BJ (cell line): ENCODE measurements at places on chromosomes 3 and 15.

DNA sequence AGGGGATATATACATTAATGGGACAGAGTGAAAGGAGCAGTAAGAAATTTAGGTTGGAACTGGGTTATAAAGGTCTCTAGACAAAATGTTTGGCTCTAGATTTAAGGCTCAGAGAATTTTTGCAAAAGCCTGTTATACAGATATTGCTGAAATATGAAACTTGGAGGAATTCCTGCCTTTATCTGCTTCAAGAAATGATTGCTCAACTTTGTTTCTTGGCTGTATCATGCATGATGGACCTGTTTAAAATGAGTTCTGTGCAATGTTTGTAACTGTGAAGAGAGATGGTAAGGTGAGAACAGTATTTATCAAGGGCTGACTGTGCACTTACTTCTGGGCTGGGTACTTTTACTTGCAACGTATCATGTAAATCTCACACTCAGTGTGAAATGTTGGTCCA, 3.3 kb downstream of the CRYBG3 start:
- no peak for DNase-seq

GRCh38 chr3:66904831-66905493, 93.1 kb upstream of the KBTBD8 start:
- no peak for DNase-seq

DNA sequence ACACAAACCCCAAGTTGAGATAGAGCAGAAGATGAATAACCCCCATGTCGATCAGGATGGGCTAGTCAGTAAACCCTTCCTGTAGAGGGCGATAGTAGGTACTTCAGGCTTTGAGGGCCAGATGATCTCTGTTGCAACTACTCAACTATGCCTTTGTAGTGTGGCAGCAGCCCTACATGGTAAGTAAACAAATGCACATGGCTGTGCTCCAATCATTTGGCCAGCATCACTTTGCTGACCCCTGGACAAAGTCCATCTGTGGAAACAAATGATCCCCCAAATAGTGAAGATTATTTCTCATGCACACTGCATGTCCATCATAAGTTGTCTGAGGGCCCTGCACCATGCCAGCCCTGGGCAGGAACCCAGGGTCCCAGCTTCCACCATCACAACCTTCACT, 402.2 kb upstream of the PROK2 start:
- no peak for DNase-seq

DNA sequence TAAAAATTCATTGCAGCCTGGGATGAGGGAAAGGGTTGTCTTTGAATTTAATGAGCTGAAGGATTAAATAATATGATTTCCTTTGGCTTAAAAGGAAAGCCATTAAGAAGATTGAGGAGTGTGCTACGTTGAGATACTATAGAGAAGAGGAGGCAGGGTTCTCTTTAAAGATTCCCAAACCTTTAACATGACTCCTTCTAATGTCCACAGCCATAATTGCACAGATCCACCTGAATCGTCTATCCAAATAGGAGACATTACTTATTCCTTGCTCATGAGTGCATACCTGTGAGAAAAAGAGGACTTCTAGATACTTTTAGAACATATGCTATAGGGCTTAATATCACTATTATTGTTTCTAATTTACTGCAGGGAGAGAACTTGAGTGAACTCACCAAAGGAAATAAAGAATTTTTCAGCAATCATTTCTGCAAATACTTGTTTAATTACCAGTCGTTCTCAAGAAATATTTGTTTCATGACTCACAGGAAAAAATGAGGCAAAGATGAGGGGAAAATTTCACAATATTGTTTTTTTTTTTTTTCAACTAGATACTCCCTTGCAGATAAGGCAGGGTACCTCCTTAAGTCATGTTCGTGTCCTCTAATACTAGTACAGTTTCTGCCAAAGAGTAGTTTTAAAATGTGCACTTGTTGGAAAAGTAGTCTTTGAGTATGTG, 8.9 kb upstream of the SUCNR1 start:
- peak; percentile 87 for DNase-seq

DNA sequence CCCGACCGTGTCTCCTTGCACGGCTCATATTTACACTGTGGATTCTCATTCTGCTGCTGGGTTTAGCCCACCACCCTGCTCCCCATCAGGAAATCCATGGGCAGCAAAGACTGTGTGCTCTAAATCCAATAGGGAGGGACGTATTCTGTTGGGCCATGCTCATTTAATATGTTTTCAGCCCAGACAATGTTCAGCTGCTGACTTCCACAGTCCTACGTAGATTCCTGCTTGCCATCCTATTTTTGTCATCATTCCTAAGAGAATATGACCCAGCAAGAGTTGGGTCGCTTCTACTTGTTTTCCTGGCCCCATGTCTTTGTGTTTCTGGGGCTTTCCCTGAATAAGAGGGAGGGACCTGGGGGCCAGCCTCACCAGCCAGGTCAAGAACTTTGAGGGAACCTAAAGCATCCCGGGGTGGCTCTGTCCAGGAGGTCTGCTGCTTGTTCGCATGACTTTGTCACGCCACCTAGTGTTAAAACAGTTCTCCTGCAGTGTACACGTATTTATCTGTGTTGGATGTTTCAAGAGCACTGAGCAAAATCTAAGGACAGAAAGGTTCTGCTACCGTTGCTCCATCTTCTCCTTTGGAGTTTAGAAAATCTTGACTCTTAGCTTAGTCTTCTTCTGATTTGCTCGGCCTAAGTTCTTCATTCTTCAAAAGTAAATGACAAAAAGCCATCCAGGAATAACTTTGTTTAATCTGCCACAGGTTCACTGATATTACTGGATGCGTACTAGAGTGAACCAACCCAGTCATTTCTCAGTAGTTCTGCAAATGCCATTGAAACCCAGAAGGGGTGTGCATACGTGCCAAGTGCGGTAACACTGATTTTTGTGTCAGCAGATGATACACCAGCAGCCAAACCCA, 79.8 kb upstream of the NR2E3 start:
- no peak for DNase-seq

GRCh38 chr3:138939561-138940241, 7.2 kb downstream of the FOXL2 start:
- no peak for DNase-seq

DNA sequence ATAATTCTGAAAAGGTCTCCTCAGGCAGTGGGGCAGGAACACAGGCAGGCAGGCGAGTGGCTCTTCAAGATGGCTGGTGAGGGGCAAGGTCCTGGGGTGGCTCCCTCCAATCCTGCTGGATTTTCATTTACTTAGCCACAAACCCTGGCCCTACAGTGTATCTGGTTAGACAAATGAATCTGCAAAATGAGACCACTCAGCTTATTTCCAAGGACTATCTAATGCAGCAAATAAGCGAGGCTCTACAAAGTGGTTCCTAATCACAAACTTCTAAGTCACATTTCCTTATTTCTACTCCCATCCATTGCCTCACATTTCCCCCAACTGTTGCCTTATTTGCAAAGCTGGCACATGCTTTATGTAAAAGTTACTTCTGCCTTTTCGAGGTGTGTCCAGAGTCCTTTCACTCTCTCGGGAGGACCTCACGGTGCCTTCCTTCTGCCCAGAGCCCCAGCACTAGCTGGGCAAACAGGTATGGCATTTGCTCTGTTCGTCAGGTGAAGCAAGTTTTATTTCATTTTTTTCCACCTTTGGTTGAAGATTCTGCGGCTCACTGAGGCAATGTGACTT, 40.5 kb downstream of the CCDC12 start:
- DNase-seq = no peak
